Activated T-cell treated with anti-CD3 and anti-CD28 coated beads for 1 hour (primary cell): ENCODE measurements at places on chromosomes 3 and 15.

DNA sequence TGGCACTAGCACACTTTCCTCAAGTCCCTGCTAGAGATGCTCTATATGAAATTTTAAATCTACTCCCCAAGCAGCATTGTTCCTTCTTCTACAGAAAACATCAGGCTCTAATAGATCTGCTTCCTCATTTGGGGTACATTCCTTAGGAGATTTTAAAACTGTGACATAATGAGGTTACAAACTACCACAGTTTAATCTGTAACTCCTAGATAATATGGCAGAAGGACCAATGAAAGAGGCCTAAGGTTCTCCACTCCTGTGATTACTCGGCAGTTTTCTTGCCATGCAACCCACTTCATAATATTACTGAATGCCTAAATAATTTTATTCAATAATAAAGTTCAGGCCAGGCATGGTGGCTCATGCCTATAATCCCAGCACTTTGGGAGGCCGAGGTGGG lies 16.1 kb downstream of the ZNF106 start:
- no peak for DNase-seq

- no peak for DNase-seq
Observed at GRCh38 chr15:93428150-93428549, 339.1 kb upstream of the RGMA start.

- DNase-seq: no peak
Observed at GRCh38 chr15:64532521-64533315, 72.3 kb downstream of the ZNF609 start.

GRCh38 chr3:193310914-193311723 lies 67.4 kb downstream of the ATP13A5 start:
- no peak for DNase-seq

DNA sequence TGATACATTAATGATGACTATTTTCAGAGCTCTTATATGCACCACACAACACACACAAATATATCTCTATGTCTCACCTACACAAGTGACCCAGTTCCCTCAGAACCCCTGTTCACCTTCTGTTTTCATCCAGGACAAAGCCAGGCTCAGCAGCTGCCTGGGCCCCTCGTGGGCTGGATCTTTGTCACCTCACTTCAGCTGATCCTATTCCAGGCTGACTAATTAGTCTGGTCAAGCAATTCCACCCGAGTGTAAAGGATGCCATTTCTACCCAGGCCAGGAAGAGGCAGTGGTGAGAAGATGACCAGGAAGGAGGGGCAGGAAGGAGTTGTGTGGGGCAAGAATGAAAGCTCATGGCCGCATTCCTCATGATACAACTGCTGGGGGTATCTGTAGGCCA lies 62.3 kb downstream of the DHX30 start:
- DNase-seq: no peak

GRCh38 chr3:110414855-110415254 lies 656.8 kb upstream of the NECTIN3 start:
- DNase-seq: no peak

DNA sequence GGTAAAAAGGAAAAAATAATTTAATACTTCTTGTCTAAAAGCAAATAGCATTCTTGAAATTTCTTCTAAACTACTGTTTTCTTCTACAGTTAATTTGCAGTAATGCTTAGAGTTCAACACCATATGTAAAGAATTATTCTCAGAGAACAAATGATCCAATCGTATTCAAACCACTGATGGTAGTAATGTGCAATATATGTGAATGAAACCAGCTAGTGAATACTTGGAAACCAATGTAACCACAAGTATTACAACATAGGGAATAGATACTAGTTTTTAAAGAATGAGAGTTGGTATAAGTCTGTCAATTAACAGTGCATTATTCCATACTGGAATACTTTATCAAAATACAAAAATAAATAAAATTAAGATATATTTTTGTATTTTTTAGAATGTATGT lies 850.0 kb downstream of the DIPK2A start:
- DNase-seq: no peak

DNA sequence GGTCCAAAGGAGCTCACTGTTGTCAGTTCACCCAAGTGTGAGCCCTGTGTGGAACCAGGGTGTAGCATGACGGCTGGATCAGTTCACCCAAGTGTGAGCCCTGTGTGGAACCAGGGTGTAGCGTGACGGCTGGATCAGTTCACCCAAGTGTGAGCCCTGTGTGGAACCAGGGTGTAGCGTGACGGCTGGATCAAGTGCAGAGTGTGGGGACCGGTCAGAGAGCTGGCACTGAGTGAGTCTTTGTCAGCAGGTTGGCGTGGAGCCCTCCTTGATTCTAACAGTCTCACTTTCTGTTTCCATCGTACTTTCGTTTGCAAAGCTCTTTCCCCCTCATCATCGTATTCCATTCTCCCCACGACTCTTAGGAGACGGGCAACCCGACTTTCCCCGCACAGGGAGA lies 57.9 kb upstream of the DLG1 start:
- DNase-seq: no peak

- no peak for DNase-seq
Observed at GRCh38 chr3:186476044-186476468, 68.1 kb downstream of the CRYGS start.

DNA sequence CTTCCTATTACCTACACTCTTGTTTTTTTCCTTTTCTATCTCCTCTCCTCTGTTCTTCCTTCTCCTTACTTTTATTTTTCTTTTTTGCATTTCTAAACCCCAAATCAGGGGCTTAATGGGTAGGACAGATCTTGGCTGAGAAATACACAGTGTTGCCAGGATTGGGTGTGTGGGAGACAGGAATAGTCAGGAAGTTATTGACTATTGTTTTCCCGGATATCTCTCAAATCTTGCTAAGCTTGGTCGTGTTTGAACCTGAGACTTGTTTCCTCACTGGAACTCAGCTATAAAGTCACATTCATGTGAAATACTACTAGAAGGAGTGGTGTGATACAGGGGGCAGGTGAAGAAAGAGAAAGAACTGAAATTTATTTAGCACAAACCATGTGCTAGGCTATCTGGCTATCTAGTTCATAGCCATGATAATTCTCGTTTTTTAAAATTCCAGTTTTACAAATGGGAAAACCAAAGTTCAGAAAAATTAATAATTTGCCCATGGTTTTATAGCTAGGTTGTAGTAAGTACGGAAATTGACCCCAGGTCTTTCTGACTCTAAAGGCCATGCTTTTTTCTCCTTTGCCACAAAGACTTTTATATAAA lies 343.2 kb upstream of the UMPS start:
- no peak for DNase-seq

GRCh38 chr3:34956511-34956910 lies 682.8 kb upstream of the ARPP21 start:
- no peak for DNase-seq

DNA sequence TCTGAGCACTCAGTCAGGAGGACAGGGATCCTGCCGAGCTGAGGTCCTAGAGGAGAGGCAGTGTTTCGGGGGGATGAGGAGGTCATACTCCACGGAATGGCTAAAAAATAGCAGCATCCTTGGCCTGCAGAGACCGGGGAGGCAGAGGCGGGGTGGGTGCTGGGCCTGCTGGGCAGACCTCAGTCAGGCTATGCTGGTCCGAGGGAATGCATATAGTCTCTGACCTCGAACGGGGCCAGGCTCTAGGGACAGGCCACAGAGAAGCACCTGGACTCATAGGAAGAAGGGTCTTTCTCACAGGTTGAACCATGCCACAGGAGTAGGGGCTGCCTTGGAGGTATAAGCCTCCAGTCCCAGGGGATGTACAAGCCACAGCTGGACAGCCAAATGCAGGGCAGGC lies 14.0 kb upstream of the SKIC8 start:
- DNase-seq: no peak

DNA sequence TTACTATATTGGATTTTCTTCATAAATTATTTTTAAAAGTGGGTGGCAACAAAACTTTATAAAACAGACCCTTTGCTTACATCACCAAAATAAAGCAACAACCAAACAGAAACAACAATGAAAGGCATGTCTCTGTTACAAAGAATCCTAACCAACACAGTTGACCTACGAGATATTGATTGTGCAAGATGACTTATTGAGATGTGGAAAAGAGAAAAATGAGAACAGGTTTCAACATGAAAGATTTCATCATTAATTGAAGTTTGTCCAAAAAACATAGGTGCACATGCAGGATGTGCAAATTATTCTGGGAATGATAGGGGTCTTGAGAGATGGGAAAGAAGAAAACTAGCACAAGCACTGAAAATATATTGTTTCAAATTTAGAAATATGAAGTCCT lies 9.0 kb downstream of the GMNC start:
- no peak for DNase-seq

DNA sequence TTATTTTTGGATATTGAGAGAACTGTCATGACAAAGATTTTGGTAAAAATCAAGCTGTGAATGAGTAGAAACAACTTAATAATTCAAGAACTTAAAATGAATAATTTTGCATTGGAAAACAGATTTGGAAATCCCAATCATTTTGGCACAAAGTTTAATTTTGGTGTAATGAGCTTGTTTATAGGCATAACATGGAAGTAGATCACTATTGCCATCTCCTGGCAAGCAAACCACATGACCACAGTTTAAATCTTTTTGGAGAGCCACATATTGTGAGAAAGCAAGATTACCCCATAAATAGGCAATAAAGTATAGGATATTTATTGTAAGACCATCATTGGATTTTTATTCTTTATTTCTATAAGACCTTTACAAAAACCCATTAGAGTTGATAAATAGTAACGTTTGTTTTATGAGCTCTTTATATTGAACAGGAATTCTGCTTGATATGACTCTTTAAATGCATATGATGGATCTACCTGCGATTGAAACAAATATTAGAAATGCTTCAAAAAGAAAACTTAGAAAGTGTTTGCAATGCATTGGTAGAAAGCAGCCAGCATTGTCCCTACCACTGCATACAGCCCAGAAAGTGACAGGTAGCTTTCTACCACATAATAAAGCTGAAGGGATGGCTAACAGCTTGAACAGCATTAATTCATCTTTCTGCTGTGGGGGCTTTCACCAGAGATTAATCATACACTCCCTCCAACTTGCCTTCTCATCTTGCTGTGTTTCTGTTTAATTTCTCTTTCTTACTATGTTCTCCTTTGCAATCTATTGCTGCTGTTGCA lies 766.8 kb downstream of the TBL1XR1 start:
- DNase-seq: no peak

DNA sequence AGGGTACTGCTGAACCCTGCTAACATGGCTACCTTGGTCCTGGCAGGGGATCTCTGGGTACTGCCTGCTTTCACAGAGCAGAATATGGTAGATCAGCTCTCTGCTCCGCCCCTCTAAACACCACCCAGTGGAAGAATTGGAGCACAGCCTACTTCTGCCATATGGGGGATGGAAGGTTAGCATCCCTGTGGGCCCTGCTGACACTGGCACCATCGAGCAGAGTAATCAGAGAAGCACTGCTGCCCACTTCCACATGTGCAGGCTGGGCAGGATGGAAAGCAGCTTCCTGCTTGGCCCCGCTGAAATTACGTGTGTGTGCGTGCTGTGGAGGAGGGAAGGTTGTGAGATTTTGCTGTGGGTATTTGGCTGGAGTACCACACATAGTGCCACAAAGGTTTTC lies 24.8 kb downstream of the CCR1 start:
- no peak for DNase-seq

GRCh38 chr3:117630469-117630868 lies 920.9 kb downstream of the TUSC7 start:
- DNase-seq: no peak

DNA sequence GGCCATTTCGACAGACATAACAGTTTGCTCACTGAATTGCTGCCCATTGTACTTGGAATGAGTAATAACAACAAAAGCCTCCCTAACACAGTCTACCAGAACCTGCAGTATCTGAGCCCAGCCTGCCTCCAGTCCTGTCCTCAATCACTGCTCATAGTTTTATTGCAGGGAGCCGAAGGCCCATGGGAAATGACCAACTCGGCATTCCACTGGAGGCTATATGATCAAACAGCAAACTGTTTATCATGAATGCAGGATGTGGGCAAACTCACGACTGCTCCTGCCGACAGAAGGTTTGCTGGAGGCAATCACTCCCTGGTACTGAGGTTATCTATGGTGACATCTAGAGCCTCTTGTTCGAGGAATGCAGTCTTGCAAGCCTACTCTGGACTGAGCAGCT lies 46.3 kb downstream of the LSM3 start:
- no peak for DNase-seq

GRCh38 chr3:37949866-37950265 lies 40.7 kb upstream of the VILL start:
- no peak for DNase-seq

DNA sequence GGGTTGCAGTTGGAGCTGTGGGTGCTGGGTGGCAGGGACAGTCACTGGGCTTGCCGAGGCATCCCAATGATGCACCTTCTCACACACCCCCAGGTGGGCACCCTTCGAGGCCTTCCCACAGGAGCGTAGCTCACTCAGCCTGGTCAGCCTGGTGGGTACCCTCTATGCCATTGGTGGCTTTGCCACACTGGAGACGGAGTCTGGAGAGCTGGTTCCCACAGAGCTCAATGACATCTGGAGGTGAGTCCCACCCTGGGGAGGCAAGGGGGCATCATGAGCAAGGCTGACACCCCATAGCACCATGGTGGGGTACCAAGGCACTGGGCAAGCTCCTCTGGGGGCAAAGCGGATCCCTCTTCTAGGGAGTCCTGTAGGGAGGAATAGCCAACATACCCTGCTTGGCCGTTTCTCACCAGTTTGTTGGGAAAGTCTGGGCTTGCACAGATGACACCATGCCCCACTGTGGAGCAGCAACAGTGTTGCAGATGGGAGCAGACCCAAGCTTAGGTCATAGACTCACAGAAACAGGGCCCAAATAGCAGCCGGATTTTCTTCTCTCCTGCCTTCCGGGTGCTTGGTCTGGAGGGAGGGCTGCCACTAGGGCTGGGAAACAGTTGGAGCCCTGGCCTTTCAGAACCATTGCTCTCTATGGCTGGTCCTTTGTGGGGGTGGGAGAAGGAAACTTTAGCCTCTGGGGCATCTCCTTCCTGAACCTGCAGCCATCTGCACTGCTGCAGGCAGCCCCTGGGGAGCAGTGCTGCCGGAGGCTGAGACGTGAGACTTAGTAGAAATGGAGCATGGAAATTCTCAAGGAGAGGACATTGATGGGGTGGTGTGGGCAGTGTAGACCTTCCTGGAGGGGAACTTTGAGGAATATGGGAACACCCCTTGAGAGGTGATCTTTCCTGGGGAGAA lies 5.7 kb downstream of the KLHL40 start:
- DNase-seq: no peak
